Activated CD4-positive, alpha-beta T cell treated with anti-CD3 and anti-CD28 coated beads for 48 hours (primary cell): ENCODE measurements at places on chromosomes 1 and 21.

GRCh38 chr1:100445565-100445964, 92.4 kb upstream of the GPR88 start:
- no peak for DNase-seq

GRCh38 chr1:184802354-184803179, 47.9 kb upstream of the EDEM3 start:
- no peak for DNase-seq

DNA sequence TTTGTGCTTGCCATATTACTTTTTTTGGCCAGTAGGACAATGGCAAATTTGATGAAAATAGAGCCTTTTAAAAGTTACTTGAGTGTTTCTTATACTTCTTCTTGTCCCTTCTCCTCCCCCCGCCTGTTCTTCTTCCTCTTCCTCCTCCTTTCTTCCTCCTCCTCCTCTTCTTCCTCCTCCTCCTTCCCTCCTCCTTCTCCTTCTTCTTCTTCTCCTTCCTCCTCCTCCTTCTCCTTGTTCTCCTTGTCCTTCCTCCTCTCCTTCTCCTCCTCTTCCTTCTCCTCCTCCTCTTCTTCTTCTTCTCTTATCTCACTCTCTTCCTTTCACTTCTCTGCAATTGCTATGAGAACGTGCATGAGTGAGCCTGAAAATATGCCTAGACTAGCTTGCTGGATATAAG, 466.2 kb upstream of the NR5A2 start:
- no peak for DNase-seq

DNA sequence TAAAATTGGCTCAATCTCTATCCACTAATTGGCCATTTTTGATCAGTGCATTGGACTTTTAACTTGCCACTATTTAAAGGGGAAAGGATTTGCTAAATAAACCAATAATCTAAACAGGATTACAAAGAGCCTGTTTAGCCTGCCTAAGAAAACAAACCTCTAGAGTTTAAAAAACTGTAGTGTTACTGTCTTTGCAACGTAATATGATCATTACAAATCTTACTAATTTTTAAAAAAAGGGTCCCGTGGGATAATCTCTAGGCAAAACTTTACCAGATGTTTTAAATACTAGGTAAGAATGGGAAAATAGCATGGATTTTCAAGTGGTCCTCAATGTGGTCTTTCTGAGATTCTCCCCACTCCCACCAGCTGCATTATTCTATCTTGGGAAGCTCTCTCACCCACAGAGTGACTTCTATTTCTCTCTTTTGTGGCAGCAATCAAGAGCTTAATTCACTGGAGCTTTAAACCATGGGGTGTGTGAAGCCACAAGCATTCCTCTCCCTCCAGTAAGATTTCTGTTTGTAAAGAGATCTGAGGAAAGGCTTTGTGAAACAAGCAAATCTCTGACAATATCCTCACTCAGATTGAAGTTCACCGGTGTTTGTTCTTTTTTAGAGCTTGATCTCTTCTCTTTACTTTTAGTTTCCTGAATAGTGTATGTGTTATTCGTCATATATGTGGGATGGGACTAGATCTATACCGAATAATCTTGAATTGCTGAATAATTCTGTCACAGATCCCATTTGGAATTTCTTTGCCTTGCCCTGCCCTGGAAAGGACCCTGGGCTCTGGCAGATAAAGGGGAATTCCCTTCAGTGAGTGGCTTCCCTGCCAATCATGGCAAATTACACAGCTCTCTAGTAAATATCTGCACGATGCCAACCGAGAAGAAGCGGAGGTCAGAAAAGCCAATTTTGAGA, 132.2 kb downstream of the TLR5 start:
- DNase-seq: no peak

- no peak for DNase-seq
These were observed 26.1 kb downstream of the RGS4 start for GRCh38 chr1:163095213-163095612.

- DNase-seq: no peak
These were observed 122.9 kb downstream of the LACTBL1 start for GRCh38 chr1:22849770-22850169.

DNA sequence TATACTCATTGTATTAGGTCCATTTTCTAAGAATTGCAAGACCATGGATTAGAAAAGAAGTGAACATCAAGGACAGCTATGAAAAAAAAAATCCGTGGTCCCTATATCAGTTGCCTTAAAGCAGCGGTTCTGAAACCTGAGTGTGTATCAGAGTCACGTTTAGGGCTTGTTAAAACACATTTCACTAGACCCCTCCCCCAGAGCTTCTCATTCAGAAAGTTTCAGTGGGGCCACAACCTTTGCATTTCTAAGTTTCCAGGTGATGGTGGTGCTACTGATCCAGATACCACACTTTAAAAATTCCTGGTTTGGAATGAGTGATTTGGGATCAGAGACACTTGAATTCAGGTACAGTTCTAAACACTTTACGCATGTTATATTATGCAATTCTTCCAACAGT, 96.1 kb upstream of the PRMT6 start:
- DNase-seq: no peak

- DNase-seq: no peak
These were observed 70.9 kb upstream of the POU3F1 start for GRCh38 chr1:38117444-38117887.

GRCh38 chr1:17826165-17826488, 71.0 kb downstream of the ACTL8 start:
- peak; percentile 55 for DNase-seq

GRCh38 chr1:39213511-39214002, 9.1 kb downstream of the MACF1 start:
- no peak for DNase-seq

DNA sequence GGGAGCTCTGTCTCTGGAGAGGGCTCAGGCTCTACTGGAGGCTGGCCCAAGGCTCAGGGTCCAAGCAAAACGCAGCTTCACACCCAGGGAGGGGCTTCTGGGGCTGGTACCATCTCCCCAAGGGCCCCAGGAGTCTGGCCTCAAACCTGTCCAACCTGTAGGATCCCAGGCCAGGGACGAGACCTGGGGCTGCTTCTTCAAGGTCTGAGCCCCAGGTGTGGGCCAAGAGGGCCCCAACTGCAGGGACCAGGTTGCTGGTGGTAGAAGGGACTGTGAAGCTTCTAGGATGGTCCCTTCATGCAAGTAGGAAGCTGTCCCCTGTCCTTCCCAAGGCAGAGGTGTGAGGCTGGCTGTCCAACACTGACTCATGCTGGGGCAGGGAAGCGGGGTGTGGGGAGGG, 7.8 kb upstream of the MMEL1 start:
- DNase-seq: no peak
